ENCODE measurements at places on chromosomes 11 and 22.

GRCh38 chr22:34966980-34967565 is 98.9 kb upstream of the ISX start:
- no peak for DNase-seq

GRCh38 chr11:69791276-69792180 is 16.4 kb upstream of the FGF4 start:
- DNase-seq, result no peak

DNA sequence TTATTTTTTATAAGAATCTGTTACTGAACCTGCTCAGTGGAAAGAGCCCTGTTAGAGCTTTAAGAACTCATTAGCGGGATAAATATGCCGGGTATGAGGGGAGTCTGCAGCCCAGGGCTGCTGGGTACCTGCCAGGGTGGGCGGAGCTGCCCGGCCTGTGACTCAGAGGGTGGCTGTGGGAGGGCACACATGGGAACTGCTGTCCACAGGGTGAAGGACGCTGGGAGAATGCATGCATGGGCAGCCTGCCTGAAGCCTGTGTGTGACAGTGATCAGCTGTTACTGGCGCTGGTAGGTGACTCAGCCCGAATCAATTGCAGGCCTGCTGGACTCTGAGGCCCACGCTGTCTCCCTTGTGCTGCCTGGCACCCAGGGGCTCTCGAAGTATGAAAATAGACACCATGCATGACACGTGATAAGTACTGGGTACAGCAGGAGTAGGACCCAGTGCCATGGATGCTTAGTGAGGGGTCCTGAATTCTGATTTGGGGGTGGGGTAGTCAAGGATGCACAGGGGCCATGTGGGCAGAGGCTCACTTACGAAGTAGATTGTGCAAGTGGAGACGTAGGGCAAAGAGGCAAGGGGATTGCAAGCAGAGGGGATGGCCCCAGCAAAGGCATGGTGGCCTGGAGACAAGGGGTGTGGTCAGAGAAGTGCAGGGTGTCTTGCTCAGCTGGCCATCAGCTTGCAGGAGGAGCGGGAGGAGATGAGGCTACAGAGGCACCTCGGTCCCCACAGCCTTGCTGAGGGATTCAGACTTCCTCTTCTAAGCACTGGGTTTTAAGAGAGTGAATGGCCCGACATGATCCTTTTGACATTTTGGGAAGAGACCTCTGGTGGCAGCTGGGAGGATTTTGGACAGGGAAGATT is 36.5 kb downstream of the GRIK4 start:
- DNase-seq, result no peak

- DNase-seq, result peak; percentile 29
Measured at GRCh38 chr11:11998091-11998781, 10.2 kb downstream of the DKK3 start.

DNA sequence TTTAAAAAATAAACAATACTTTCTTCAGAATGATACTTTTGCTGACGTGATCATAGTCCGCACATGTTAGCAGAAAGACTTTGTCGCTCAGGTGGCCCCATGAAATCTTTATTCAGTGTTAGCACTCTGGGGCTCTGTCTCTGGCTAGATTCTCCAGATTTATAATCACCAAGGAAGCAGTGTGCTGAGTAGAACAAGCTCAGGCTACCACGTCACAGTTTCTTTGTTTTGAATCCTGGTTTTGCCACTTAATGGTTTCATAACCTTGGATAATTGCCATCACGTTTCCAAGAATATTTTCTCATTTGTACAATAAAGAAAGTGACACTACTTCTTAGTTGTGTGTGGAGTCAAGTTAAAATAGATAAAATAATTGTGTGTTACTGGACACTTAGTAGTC is 3.9 kb upstream of the MUC15 start:
- DNase-seq, result no peak

- DNase-seq, result no peak
Measured at GRCh38 chr22:30628491-30628890, 7.1 kb upstream of the SLC35E4 start.

Data from activated CD4-positive, alpha-beta T cell treated with anti-CD3 and anti-CD28 coated beads for 36 hours (primary cell).